NCI-H1930 (cell line): ENCODE measurements at places on chromosomes 5 and 9.

DNA sequence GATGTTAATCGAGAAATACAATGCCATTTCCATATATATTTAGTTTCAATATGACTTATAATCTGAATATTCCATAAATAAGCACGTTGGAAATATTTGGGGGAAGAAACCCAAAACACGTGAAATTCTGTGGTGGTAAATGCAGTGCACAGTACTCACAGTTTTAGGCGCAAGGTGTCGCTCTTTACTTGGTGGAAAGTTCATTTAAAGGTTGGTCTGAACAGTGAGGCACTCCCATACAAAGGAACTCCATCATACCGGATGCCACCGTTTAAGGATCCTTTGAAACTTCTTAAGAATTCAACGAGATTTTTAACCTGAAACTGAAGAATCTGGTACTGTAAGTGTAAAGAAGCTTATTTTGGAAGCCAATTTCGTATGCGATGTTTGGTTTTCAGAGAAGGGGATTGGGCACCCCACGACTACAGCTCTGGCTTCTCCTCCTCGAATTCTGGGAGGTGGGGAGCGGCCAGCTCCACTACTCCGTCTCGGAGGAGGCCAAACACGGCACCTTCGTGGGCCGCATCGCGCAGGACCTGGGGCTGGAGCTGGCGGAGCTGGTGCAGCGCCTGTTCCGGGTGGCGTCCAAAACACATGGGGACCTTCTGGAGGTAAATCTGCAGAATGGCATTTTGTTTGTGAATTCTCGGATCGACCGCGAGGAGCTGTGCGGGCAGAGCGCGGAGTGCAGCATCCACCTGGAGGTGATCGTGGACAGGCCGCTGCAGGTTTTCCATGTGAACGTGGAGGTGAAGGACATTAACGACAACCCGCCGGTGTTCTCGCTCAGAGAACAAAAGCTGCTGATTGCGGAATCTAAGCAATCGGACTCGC, at the start of gene PCDHA11:
Gene PCDHA11 (plus strand): TSS at position 237 of the 834 bp plus-strand sequence. CDS start 147 bp downstream, at position 384.
- DNase-seq: no peak

- DNase-seq: no peak
These were observed 225.7 kb downstream of the FRMD3 start for GRCh38 chr9:83312537-83312936.

DNA sequence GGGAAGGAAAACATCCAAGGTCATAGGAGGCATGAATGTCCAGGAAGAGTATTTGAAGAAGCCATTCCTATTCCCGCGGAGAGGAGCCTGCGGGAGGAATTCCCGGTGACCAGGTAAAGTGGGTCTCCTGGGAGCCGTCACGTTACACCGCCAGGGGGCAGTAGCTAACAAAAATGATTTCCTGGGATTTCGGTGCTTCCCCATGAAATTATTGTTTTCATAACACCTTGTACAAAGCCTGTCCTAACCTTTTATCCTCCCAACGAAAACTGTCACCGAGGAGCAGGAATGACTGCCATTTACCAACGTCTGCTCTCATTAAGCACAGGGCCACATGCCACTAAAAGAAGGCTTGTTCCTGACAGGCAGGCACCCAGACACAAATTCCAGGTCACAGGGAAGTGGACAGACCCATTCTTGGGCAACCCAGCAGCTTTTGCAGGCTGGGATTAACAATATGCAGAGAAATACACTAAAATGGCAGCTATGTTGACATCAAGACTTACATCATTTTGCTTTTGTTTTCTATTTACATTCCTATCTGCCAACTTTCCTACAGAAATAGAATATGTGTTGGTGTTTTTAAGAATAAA, 41.2 kb upstream of the CTSL start:
- DNase-seq: no peak

DNA sequence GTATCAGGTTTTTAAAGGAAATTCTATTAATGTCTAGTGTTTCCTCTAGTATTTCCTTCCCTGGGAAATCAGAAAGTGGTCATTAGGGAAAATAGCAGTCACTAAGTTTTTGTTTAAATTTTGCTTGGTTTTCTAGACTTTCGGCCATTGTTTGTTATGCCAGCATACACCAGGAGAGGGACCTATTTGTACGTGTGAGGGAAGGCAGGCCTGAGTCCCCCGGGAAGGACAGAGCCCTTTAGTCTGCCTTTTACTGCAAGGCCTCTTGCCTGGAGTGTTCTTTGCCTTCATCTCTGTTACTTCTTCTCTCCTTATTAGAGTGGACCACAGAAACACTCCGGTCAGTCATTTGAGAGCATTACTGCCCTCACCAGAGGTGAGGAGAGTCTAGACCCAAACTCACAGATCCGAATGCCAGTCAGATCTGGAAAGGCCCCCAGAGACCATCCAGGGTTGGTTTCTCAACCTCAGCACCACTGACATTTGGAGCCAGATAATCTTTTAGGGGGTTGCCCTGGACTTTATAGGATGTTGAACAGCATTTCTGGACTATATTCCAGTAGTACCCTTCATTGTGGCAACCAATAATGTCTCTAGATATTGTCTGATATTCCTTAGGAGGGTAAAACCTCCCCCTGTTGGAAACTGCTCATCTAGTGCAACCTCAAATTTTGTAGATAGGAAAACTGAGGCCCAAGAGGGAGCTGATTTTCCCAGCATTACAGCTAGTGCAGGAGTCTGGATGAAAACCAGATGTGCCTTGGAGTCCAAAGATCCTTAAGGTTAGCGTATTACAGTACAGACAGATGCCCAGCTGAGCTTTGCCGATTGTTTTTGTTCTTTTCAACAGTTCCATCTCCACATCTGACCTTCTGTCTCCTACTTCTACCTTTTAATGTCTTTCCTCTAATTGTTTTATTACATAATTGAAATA, 93.0 kb upstream of the NIPAL4 start:
- no peak for DNase-seq

- DNase-seq: no peak
These were observed 523.5 kb downstream of the CDH12 start for GRCh38 chr5:22329683-22330082.

- DNase-seq: no peak
These were observed 10.9 kb downstream of the AK1 start for GRCh38 chr9:127866535-127866934.

GRCh38 chr9:127398275-127398647, 1.3 kb downstream of the SLC2A8 start:
- DNase-seq: no peak

GRCh38 chr9:125690679-125691078, 16.3 kb downstream of the MAPKAP1 start:
- no peak for DNase-seq

DNA sequence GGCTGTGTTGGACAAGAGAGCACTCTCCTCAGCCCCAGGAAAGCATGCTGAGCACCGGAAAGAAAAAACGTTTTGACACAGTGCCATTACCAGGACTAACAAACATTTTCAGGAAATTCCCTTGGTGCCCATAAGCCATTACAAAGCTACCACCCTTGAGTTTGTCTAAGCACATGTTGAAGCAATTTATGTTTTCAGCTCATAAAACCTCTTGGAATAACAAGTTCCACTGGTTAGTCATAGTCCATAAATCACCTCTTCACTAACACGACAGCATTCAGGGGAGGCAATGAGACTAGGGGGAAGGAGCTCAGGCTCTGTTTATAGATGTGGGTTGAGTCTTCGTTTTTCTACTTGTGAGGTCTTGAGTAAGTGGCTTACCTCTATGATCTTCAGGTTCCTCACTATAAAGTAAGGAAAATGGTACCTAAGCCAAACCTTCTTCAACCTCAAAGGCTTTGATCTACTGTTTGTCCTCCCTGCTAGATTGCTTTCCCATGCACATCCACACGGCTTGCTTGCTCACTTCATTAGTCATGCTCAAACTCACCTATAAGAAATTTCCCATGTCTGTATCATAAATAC, 65.4 kb downstream of the DRD1 start:
- no peak for DNase-seq

DNA sequence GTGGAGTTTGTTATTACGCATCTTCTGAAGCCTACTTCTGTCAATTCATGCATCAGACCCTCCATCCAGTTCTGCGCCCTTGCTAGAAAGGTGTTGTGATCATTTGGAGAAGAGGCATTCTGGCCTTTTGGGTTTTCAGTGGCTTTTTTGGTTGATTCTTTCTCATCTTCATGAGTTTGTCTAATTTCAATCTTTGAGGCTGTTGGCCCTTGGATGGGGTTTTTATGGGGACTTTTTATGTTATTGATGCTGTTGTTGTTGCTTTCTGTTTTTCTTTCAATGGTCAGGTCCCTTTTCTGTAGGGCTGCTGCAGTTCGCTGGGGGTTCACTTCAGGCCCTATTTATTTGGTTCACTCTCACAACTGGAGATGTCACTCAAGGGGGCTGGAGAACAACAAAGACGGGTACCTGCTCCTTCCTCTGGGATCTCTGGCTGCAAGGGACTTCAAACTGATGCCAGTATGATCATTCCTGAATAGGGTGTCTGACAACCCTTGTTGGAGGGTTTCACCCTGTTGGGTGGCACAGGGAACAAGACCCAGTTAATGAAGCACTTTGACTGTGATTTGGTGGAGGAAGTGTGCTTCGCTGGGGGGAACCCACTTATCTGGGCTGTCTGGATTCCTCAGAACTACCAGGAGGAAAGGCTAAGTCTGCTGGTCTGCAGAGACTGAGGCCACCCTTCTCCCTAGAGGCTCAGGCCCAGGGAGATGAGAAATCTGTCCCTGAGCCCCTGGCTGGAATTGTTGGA, 226.7 kb upstream of the PTGER4 start:
- no peak for DNase-seq

DNA sequence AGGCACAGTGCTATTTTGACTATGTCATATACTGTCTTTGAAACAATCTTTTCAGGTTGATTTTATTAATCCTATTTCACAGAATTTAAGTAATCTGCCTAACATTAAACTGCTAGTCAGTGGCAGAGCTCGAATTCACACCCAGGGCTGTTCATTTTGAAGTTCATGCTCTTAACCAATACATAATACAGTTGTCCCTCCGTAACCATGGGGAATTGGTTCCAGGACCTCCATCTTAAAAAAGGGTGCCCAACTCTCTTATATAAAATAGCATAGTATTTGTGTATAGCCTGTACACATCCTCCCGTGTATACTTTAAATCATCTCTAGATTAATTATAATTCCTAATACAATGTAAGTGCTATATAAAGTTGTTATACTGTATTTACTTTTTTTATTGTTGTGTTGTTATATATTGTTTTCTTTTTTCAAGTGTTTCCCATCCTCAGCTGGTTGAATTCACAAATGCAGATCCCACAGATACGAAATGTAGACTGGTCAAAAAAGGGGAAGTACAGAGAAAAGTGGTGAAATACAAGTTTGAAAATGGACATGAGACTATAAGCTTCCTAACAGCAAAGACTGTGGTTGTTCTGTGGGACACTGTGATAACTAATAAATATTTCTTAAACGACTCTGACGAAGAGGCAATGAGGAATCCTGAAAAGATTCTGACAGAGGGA, 18.3 kb downstream of the RFX3 start:
- DNase-seq: no peak

DNA sequence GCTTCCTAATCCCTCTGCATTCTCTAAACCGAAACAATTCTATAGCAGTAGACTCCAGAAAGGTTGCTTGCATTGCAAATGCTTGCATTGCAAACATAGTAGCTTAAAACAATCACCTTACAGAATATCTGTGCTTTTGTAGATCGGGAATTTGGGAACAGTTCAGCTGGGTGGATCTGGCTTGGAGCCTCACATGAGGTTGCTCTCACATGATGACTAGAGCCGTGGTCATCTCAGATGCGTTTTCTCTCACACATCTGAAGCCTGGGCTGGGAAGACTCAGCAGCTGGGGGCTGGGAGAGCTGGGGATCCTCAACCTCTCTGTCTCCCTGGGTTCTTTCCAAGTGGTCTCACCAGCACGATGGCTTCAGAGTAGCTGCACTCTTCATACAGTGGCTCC, 127.8 kb downstream of the MSX2 start:
- no peak for DNase-seq

GRCh38 chr9:70229579-70229978, 29.2 kb upstream of the SMC5 start:
- no peak for DNase-seq

GRCh38 chr5:143677403-143677802, 134.6 kb upstream of the HMHB1 start:
- DNase-seq: no peak

- DNase-seq: no peak
These were observed 270.2 kb upstream of the RASA1 start for GRCh38 chr5:86997516-86997915.

DNA sequence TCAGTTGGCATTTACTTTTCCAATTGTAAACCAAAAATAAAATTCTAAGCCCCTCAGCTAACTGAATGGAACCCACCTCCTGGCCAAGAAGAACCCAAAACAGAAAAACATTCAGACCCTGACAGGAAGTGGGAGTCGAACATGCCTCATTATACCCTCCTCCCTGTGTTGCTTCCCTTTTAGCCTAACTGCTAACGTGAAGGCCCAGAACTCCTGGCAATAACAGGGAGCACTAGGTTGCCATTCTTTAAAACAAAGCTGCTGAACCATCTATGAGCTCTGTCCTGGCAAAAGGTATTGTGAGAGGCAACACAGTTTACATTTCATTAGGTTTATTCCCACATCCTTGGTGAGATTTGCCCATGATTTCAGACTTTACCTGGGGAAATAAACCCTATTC, 481.4 kb downstream of the CHSY3 start:
- DNase-seq: no peak

DNA sequence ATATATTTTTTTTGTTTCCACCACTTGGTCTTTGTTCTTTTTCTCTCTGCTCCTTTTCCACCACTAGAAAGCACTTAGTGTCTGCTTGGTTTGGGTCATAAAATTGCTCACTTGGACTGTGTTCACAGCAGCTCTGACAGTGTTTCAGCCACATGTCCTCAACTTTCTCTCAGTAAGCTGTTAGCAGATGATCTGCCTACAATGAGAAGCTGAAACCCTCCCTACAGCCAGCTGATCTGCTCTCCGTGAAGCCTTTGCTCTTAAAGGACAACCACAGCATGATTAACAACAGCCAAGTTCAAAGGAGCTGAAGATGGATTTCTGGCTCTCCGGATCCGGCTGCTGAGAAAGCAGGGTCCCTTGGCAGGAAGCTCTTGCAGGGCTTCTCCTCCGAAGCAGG, 31.6 kb downstream of the PRLR start:
- DNase-seq: no peak

- DNase-seq: no peak
These were observed 2.7 kb upstream of the IRF1 start for GRCh38 chr5:132493241-132493640.

DNA sequence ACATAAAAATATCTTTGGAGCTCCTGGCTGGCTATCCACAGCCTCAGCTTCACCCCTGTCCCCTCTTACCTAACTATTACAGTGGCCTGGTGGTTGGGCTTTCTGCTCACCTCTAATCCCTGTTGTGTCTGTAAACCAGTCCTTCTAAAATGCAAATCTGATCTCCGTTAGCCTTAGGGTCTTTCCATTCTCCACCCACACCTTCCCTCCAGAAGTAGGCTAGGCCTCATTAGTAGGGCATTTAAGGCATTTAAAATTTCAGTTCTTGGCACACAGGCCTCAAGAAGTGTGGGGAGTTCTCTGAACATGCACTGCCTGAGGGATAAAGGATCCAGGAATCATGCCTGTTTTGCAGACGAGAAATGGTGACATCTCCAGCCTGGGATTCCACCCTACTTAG, 26.4 kb upstream of the STC2 start:
- DNase-seq: no peak
